ENCODE measurements at places on chromosomes 3 and 15. TPM values are rescaled to one million over a fixed set of nuclear protein-coding genes. Genes with fewer than 3 reads are reported as not detected.

- DNase-seq = no peak
Measured at GRCh38 chr3:156655819-156656550, 18.4 kb upstream of the TIPARP start.

- no peak for DNase-seq
Measured at GRCh38 chr3:142586803-142587406, 8.4 kb upstream of the ATR start.

DNA sequence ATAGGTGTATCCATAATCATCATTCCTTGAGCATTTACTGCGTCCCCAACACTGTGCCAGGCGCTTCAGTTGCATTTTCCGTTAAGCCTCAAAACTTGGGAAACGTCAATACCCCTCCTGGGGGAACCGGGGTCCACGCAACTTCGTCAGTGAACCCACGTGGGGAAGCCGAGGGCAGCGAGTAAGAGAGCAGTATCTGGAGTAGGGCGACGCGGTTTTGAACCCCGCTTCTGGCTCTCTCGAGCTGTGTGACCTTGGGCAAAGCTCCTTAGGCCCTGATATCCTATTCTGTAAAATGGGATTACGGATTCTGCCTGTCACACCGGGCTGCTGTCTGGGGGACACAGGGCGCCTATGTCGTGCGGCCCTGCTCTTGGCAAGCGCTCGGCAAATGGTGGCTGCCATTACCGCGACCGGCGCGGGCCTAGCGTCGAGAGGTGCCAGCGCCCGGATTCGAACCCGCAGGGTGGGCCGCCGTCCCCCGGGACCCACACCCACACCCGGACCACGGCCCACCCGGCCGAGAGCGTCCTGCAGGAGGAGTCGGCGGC, 590 bp downstream of the POLG start:
- no peak for DNase-seq

DNA sequence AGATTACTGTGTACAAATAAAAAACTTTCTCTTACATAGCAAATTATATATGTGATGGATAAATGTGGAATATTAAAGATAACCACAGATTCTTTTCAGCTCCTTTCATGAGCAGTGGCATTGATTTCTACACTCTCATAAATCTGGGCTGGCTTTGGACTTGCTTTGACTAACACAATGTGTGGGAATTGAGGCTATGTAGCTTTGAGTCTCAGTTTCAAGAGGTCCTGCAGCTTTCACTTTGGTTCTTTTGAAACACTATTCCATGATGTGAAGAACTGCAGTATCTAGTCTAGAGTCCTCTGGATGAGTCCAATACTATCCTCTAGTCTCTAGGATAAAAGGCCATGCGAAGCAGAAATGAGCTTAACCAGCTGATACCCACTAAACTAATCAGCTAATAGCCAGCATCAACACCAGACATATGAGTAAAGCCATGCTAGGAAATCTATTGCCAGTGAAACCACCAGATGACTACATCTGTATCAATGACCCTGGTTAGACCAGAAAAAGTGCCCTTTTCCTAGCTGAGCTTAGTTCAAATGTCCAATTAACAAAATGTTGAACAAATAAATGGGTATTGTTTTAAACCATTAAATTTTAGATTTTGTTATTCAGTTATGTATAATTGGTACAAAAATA, 274.9 kb upstream of the ZPLD1 start:
- DNase-seq = no peak

DNA sequence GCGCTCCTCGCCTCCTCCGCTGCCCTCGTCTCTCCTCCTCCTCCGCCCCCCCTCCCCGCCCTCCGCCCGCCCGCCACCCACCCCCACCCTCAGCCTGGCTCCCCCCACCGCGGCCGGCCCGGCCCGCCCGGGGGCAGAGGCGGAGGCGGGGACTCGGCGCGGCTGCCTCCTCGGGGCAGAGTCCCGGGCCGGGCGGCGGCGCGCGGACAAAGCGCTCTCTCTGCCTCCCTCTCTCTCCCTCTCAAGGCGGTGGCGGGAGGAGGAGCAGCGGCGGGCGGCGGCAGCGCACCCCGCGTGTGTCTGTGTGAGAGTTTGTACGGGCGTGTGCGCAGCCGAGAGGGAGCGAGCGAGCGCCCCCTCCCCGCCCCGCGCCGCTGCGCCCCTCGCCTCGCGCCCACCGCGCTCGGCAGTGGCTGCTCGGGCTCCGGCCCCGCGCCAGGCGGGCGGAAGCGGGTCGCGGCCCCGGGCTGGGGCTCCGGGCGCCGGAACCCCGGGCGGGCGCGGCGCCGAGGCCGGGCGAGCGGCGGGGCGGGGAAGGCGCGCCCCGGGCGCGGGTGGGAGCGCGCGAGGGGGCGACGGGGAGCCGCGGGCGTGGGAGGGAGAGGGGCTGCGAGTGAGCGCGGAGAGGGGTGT, at the start of gene IGF2BP2:
TSS of gene IGF2BP2 (minus strand) at position 37 of the 633 bp plus-strand sequence. CDS start 82 bp downstream, outside the sequence.
- peak; percentile 57 for DNase-seq

- DNase-seq = no peak
Measured at GRCh38 chr15:37931868-37932267, 2.6 kb upstream of the TMCO5A start.

- DNase-seq = no peak
Measured at GRCh38 chr3:138950006-138950644, 3.1 kb downstream of the FOXL2NB start.

GRCh38 chr3:52216585-52217408, 8.6 kb downstream of the TLR9 start:
- peak; percentile 64 for DNase-seq

- DNase-seq = peak; percentile 53
Measured at GRCh38 chr3:10753964-10754363, 62.1 kb upstream of the SLC6A11 start.

DNA sequence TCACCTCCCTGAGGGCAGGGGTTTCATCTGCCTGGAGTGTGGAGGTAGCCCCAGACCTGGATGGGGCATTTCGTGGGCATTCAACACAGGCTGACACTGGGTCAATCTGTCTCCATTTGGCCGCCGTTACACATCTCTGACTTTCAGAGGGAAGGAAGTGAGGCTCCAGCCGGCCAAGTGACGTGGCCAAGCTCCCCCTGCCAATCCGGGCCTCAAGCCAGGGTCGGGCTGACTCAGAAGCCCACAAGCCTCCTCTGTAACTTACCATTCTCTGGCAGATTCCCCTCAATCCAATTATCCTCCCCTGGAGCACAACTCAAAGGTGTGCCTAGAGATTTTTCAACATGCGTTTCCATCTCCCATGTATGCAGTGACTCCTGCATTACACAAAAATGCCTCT, 227.6 kb downstream of the KLF13 start:
- DNase-seq = no peak

DNA sequence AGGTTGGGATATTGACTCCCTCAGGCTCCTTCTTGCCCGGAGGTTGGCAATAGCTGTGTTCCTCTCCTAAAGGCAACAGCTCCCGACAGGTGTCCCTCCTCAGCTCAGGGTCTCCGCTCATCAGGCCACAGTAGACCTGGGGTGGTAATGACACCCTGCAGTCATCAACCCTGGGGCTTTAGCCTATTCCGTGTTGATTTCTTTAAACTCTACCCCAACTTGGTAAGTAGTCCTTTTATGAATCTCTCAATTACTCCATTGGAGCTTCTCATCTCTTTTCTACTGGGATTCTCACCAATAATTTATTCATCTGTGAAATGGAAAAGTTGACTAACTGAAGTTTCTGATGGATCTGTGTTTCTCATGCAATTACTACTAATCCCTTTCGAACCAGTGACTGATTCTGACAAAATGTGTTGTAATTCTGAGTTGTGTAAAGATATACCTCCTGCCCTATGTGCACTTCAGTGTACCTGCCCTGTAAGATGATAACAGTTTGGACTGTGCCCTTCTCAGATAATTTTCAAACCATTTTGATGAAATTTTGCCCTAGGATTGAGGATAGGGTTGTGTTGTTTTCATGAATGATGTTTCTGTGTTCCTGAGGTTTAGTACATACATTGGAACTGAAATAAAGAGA, 89.7 kb downstream of the RPL39L start:
- no peak for DNase-seq

Gene ITIH1
- not detected for total RNA-seq

Gene GOLGA8O
- 5.7 TPM for total RNA-seq

Measured in activated CD4-positive, alpha-beta memory T cell treated with anti-CD3 and anti-CD28 coated beads, Interleukin-2, amount 10 ng/mL, durations not matched to agents 7 days and 5 days (primary cell).